ENCODE measurements at places on chromosomes 11 and 22.

DNA sequence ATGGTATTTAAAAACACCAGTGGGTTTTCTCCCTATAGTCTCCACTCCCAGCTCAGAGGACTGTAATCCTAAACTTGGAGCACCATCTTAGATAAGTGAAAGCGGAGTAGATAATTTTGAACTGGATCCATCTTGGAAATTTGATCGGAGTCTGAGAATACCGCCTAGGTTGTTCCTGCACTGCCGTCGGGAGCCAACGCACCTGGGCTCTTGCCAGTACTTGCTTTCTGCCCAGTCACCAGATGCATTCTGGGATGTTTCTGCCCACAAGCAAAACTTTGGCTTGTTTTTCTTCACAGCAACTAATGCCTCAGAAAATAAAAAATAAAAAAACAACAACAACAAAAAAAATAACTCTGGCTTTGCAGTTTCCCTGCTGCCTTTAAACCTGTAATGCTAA, 113.0 kb upstream of the MTMR2 start:
- DNase-seq, result no peak

- DNase-seq, result no peak
These were observed 81.6 kb downstream of the MICAL3 start for GRCh38 chr22:17942721-17943120.

DNA sequence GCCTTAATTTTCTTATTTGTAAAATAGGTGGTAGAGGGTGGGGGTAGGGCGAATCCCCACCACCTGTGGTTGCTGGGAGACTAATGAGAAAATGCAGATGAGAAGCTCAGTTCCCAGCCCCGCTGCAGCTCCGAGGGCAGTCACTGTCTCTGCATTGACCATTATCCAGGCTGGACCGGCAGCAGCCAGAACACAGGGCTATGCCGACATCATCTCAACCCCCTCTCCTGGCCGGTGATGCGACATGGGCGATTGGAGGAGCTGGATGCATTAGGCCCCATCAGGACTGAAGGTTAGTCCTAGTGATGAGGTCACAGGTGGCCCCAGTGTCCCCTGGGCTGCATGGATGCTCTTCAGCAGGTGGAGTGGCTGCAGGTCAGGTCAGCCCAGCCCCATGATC, 412.4 kb downstream of the CTTN start:
- no peak for DNase-seq

DNA sequence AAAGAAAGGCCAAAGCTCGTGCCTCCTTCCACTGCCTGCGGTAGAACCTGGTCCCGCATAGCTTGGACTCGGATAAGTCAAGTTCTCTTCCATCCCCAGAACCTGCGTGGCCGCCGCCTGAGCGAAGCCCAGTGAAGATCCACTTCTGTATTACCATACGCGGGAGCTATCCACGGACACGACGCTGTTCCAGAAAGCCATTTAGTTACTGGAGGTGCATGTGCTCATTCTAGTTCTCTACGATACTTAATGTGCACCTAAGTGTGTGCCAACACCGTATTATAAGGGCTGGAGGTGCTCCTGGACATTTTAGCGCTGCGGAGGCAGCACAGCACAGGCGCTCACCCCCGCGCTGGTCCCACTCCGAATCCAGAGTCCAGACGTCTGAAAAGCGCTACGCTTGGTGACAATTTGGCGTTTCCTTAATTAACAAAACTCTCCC, 1.4 kb downstream of the WT1 start:
- DNase-seq, result peak; percentile 29

GRCh38 chr22:40645579-40646197, 9.2 kb upstream of the MRTFA start:
- no peak for DNase-seq

GRCh38 chr11:88657076-88657738, 319.7 kb upstream of the CTSC start:
- peak; percentile 1 for DNase-seq

- no peak for DNase-seq
These were observed 726 bp downstream of the PKNOX2 start for GRCh38 chr11:125165111-125165842.

- DNase-seq, result no peak
These were observed 45.9 kb upstream of the RTL6 start for GRCh38 chr22:44543781-44544477.

DNA sequence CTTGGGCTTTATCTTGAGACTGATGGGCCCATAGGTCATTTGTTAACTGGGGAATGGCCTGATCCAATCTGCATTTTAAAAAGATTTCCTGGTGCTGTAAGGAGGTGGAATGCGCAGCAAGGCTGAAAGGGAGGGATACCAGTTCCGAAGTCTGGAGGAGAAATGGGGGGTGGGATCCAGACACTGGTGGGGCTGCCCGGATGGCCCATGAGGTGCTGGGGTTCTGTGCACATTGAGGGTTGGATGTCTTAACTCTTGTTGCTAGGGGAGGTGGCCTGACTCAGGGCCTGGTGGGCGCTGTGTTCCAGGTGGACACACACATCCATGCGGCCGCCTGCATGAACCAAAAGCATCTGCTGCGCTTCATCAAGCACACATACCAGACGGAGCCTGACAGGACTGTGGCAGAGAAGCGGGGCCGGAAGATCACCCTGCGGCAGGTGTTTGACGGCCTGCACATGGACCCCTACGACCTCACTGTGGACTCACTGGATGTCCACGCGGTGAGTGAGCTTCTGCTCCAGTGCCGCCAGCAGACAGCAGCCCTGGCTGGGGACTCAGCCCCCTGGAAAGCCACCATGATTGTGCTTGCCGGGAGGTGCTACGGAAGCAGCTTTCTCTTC, 38.1 kb downstream of the AMPD3 start:
- DNase-seq, result no peak

DNA sequence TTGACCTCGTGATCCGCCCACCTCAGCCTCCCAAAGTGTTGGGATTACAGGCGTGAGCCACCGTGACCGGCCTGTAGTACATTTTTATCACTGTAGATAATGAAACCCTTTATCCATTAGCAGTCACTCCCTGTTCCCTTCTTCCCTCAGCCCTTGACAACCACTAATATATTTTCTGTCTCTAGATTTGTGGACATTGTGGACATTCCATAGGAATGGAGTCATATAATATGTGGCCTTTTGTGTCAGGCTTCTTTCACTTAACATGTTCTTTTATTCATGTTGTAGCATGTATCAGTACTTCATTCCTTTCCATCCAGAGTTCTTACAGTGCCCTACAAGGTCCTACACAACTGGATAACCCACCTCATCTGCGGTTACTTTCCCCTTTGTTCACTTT, 30.5 kb downstream of the RRM1 start:
- peak; percentile 16 for DNase-seq

GRCh38 chr11:109865548-109866186, 227.5 kb upstream of the ZC3H12C start:
- DNase-seq, result no peak
